GM12878 (cell line): ENCODE measurements at places on chromosomes 4 and X. TPM values are rescaled to one million over a fixed set of nuclear protein-coding genes. Genes with fewer than 3 reads are reported as not detected.

GRCh38 chr4:95556207-95556859, 7.6 kb upstream of the UNC5C start:
- DNase-seq, result no peak

GRCh38 chrX:41482154-41482850, 35.2 kb downstream of the NYX start:
- DNase-seq, result no peak

GRCh38 chr4:80841587-80842281, 188.8 kb upstream of the BMP3 start:
- DNase-seq, result peak; percentile 9

- DNase-seq, result no peak
Observed at GRCh38 chr4:177047070-177047850, 254.5 kb upstream of the VEGFC start.

GRCh38 chr4:85393201-85393600, 81.7 kb upstream of the ARHGAP24 start:
- DNase-seq, result peak; percentile 9

GRCh38 chrX:120309873-120310705, 1.2 kb downstream of the TMEM255A start:
- no peak for DNase-seq

DNA sequence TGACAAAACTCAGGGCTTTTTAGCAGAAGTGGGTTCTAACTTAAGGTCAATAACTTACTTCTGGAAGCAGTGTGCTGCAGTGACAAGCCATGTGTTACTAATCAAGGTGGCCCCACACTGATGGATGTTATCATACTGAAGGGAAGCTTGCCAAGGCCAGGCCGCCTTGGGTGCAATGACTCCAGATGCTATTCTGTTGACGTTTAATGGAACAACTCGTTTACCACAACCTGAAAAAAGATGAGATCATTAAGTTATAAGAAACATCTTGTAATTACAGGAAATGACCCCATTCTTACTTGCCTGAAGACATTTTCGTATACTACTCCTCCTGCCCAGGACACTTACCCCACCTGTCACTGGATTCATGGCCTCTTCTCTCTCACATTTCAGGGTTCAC, 38.9 kb upstream of the TMPRSS11D start:
- no peak for DNase-seq

GRCh38 chr4:140893939-140894338, 137.8 kb upstream of the TBC1D9 start:
- no peak for DNase-seq

- DNase-seq, result peak; percentile 15
Observed at GRCh38 chrX:148310426-148311165, 189.8 kb upstream of the AFF2 start.

GRCh38 chr4:161920304-161921052, 243.3 kb downstream of the FSTL5 start:
- no peak for DNase-seq

- DNase-seq, result no peak
Observed at GRCh38 chr4:62822306-62822705, 1586.9 kb downstream of the TECRL start.

GRCh38 chr4:119032921-119033685, 102.5 kb upstream of the MYOZ2 start:
- no peak for DNase-seq

GRCh38 chrX:77436271-77436670, 10.9 kb upstream of the FGF16 start:
- DNase-seq, result no peak

- no peak for DNase-seq
Observed at GRCh38 chr4:576991-577498, 950 bp upstream of the TMEM271 start.

DNA sequence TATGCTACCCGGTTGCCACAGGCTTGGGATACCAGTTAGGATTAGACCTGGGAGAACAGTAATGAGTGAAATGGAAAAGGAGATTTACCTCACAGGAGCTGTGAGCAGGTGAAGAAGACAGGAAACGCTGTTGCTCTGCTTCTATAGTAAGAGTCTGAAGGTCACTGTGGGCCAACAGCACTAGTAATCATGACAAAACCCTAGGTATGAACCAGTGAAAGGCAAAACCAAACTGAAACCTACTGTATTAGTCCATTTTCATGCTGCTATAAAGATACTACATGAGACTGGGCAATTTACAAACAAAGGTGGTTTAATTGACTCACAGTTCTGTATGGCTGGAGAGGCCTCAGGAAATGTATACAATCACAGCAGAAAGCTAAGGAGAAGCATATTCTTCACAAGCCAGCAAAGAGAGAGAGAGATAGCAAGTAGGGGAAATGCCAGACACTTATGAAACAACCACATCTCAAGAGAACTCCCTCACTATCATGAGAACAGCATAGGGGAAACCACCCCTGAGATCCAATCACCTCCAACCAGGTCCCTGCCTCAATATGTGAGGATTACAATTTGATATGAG, 736.7 kb upstream of the INTU start:
- DNase-seq, result no peak

DNA sequence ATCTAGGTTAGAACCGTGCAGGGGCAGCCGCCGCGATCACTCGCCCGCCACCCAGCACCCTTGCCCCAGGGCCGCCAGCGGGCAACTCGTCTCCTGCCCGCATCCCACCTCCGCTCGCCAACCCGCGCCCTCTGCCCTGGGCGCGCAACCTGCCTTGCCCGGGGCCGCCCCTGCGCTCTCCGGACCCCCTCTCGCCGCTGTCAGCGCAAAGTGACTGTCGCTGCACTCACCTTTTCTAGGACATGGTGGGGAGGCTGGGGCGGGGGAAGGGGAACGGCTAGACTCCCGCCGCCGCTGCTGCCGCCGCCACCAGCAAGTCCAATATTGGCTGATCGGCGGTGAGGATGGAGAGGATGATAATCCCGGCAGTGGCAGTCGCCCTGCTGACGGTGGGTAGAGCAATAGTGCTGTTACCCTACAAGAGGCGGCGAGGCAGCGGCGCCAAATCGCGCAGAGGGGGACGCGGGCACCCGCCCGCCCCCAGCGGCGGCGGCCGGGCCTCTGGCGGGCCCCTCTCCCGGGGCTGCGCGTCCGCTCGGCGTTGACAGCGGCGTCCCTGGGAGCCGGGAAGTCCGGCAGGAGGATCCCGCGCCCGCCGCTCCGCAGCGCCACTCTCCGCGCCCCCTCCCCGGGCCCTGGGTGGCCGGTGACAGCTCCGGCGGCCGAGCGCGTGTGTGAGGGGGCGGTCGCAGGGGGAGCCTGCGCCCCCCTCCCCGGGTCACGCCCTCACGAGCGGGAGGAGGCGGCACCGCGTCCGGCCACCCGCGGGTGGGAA, 2.3 kb upstream of the NR3C2 start:
- no peak for DNase-seq

DNA sequence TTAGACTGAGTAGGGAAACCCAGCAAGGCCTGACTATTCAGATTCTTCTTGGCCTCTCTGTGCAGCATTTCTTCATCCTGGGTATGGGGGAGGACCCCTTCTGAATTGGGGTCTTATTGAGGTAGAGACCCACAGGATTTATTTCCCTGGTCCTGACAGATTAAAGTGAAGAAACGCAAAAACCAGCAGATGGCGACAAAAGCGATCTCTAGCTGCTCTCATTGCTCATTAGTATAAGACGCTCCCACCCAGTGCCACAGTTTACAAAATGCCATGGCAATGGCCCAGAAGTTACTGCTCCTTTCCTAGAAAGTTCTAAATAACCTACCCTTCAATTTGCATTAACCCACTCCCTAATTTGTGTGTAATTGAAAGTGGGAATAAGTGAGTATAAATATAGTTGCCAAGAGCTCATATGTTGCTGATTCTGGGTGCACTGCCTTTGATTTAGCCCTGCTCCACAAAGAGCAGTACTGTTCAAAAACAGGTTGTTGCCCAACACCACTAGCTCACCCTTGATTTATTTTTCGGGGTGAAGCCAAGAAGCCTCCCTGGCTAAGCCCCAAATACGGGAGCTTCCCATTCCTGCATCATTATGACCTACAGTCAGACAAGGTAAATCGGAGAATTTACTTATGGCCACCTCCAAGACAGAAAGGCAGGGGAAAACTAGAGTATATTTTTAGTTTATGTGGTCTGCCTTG, 3.7 kb upstream of the BEX4 start:
- no peak for DNase-seq

DNA sequence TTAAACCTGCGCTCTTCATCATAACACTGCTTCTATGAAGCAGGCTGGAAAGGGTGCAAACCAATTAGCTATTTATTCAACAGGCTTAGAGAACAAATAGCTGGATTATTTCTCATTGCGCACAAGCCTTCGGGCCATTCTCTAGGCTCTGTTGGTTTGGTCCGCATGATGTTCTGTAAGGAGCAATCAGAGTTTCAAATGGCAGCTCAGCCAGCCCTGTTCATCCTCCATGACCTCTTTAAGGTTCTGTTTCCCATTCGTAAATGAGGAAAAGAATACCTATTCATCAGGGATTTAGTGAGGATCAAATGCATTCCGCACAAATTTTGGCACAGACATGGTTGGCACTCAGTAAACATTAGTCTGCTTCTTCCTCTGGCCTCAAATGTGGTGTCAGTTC, 15.5 kb upstream of the GPM6A start:
- DNase-seq, result no peak

DNA sequence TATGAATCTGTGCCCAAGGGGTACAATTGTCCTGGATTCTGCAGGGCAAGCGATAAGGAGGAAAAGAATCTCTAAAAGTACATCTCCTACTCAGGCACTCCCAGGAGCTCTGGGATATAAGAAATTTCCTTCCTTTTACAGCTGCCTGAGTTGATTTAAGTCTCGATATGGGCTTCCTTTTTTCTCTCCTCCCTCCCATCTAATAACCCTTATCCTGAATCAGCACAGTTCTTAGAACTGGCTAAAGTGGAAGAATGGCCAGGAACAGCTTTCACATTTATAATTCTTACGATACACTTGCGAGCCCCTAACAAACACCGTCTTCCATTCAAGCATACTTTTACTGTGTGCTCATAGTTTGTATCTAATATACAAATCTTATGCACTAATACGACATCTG, 21.2 kb downstream of the LRP2BP start:
- DNase-seq, result no peak

GRCh38 chr4:5772528-5773270, 61.7 kb downstream of the EVC start:
- DNase-seq, result no peak

The NAT8L gene
- total RNA-seq, result 0.19 and 0.31 TPM in 2 replicates

The QRFPR gene
- total RNA-seq, result not detected in 2 replicates

The CDS1 gene
- total RNA-seq, result 0.05 TPM in 1 of 2 replicates, not detected in the other

The DUSP9 gene
- total RNA-seq, result 0.08 and 0.10 TPM in 2 replicates

The DAPP1 gene
- 46.4 and 46.5 TPM in 2 replicates for total RNA-seq

The STBD1 gene
- not detected in 2 replicates for total RNA-seq

The CSAG2 gene
- total RNA-seq, result not detected in 2 replicates

The TEX13C gene
- not detected in 2 replicates for total RNA-seq
